Neural crest cell (in vitro differentiated cells): ENCODE measurements at places on chromosomes 3 and 15. TPM values are rescaled to one million over a fixed set of nuclear protein-coding genes. Genes with fewer than 3 reads are reported as not detected.

Gene CSPG4
- total RNA-seq: 5.3 and 5.4 TPM in 2 replicates

DNA sequence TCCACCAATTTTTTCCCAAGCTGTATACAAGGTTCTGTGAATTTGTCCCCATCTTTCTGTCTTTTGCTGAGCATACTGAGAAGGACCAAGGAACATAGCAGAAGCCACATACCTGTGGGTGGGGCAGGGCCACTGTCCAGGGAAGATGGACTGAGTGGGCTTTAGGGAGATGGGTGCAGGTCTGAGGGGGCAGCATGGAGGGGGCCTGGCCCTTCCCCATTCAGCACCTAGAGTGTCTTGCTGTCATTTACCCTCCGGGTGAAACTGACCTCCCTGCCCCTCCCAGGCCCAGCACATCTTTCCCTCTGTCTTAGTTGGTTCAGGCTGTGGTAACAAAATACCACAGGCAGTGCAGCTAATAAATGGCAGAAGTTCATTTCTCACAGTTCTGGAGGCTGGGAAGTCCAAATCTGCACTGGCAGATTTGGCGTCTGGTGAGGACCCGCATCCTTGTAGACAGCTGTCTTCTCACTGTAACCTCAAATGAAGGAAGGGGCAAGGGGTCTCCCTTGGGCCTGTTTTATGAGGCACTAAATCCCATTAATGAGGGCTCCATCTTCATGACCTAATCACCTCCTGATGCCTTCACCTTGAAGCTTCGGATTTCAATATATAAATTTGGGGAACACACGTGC lies 180.0 kb upstream of the SMAD3 start:
- H3K27ac ChIP-seq: no peak overlapping the region
- H3K27me3 ChIP-seq: no peaks in the 10 kb centered on the region
- H3K4me1 ChIP-seq: peaks cover 9% of the 10 kb centered on the region

DNA sequence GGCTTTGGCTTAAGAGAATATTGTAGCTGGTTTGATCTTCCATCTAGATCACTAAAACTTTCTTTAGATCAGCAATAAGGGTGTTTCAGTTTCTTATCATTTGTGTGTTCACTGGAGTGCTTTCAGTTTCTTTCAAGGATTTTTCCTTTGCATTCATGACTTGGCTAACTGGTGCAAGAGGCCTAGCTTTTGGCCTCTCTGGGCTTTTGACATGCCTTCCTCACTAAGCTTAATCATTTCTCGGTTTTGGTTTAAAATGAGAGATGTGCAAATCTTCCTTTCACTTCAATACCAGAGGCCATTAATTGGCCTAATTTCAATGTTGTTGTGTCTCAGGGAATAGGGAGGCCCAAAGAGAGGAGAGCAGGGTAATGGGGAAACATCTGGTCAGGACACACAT lies 30.3 kb upstream of the CCNB2 start:
- H3K4me1 ChIP-seq: no peaks in the 10 kb centered on the region
- no peak overlapping the region for H3K27ac ChIP-seq
- H3K27me3 ChIP-seq: no peaks in the 10 kb centered on the region
- H3K36me3 ChIP-seq: peaks cover 31% of the 10 kb centered on the region

GRCh38 chr3:142849148-142849547 lies 39.7 kb downstream of the PCOLCE2 start:
- no peak for DNase-seq
- H3K27me3 ChIP-seq: no peaks in the 10 kb centered on the region
- no peak overlapping the region for H3K4me3 ChIP-seq
- H3K36me3 ChIP-seq: no peaks in the 10 kb centered on the region
- no peaks in the 10 kb centered on the region for H3K4me1 ChIP-seq
